ENCODE measurements at places on chromosomes 13 and 19.
A peak's percentile ranks its signal among the peaks of the same experiment; 100 is the strongest.

DNA sequence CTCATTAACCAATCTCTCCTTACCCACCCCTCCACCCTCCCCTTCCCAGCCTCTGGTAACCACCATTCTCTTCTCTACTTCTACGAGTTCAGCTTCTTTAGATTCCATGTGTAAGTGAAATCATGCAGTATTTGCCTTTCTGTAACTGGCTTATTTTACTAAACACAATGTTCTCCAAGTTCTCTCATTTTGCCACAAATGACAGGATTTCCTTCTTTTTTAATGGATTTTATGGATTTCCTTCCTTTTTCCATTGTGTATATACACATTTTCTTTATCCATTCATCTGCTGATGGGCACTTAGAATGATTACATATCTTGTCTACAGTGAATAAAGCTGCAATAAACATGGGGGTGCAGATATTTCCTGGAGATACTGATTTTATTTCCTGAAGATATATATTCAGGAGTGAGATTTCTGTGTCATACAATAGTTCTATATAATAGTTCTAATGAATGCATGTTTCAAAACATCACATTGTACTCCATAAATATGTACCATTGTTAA is 20.2 kb downstream of the KCTD12 start:
- DNase-seq: no peak

DNA sequence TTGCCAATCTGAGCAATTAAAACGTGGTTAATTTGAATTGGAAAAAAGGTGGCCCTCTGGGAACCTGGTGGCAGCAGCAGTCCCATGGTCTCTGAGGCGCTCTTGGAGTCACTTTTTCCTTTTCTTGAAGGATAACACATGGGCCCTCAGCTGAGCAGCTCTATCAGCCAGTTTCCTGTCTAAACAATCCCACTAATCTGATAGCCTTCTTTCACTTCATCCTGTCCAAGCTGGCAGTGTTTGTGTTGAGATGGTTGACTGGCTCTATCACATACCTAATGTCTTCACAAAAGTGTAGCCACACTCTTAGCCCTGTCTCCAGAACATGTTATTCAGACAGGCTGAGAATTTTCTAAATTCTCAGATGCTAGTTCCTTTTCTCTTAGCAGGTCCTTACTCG is 10.7 kb downstream of the MZT1 start:
- DNase-seq: no peak

DNA sequence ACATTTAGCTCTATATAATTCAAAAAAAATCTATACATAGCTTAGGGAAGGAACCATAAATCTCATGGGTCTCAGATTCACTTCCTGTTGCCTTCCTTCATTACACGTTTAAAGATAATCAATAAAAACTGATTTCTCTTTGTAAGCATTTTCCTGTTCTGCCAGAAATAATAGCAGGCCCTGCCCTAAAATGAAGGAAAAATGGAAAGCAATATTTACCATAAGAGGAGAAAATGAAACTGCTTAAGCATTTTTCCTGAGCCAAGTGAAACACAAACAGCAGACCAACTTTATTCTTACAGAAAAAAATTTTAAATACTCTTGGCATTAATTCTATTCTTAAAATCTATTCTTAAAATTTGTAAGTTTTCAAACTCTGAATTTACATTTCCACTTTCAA is 4.0 kb downstream of the LHFPL6 start:
- no peak for DNase-seq

DNA sequence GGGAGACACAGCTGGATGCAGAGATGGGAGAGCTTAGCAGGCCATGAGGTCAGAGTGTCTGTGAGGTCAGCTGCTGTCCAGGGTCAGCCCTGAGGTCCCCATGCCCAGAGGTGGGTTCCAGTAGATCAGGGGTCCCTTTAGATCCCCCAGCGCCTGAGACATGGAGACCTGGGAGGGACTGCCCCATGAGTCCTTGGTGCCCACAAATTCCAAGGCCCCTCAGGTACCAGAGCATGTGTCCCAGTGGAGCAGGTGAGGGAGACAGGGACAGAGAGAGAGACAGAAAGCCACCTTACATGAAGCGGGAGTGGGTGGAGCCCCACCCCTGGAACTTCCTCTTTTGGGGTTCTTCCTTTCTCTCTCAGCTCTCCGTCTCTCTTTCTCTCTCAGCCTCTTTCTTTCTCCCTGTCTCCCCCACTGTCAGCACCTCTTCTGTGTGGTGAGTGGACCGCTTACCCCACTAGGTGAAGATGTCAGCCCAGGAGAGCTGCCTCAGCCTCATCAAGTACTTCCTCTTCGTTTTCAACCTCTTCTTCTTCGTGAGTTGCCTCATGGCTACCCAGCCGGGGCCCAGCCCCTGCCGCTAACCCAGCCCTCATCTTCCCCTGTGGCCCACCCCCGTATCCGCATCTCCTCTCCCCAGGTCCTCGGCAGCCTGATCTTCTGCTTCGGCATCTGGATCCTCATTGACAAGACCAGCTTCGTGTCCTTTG is at the start of gene CD37:
Gene CD37 (plus strand): TSS at position 336 of the 713 bp plus-strand sequence. CDS start 135 bp downstream, at position 471.
- DNase-seq: peak; percentile 33

- DNase-seq: no peak
Measured at GRCh38 chr19:18437491-18438330, at the start of gene ISYNA1. Gene ISYNA1, minus strand, starts transcription at chr19:18438133. Its CDS starts 154 bp downstream, at chr19:18437979.

DNA sequence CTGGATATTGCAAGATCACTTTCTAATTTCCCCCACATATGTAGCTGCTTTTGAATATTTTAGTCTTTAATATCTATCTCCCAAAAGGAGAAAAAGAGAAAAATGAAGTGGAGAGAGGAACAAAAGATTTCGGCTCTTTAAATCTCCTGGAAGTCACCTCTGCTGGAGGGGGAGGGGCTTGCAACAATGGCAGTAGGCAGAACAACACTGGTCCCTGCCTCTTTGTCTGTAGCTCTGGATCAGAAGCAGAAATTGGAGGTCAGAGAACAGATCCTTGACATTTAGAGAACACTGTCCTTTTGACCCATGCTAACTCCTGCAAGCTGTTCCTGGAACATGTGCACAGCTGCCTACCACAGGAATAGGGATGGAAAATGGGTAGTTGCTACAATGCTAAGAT is 86.7 kb upstream of the GPR12 start:
- DNase-seq: no peak

DNA sequence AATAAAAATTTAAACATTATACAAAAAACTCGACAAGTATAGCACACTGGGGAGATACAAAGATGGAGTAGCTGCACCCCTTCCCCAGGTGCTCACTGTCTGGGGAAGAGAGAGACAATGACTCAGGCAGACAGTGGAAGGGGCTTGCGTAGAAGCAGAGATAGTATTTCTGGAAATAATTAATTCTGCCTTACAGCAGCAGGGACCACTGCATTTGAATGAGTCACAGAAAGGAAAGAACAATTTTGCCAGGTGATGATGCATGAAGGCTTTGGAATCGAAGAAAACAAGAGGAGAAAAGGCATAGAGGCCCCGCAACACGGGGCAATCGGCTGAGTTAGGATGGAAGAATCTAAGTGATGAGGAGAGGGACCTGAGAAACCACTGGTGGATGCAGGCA is 447.4 kb downstream of the EFNB2 start:
- no peak for DNase-seq

DNA sequence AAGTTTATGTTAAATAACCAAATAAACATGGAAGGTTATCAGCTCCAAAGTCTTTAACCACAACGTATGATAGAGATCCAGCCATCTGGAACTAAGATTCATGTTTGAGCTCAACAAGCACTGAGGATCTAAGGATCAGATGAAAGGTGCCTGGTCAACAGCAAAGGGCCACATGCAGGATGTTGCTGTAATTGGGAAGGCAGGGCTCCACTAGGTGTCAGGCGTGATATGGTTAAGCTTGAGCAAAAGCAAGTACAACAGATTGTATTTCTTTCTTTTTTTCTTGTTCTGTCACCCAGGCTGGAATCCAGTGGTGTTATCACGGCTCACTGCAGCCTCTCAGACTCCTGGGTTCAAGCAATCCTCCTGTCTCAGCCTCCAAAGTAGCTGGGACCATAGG is 12.0 kb downstream of the EBPL start:
- no peak for DNase-seq

GRCh38 chr13:23963184-23963931 is 66.1 kb upstream of the C1QTNF9B start:
- no peak for DNase-seq

GRCh38 chr19:10617409-10618121 is 7.8 kb upstream of the SLC44A2 start:
- DNase-seq: no peak

- no peak for DNase-seq
Measured at GRCh38 chr19:50514346-50515167, 844 bp upstream of the ASPDH start.

GRCh38 chr19:47657719-47658118 is 48.8 kb downstream of the BICRA start:
- no peak for DNase-seq

- DNase-seq: no peak
Measured at GRCh38 chr13:67772807-67773453, 542.8 kb upstream of the PCDH9 start.

DNA sequence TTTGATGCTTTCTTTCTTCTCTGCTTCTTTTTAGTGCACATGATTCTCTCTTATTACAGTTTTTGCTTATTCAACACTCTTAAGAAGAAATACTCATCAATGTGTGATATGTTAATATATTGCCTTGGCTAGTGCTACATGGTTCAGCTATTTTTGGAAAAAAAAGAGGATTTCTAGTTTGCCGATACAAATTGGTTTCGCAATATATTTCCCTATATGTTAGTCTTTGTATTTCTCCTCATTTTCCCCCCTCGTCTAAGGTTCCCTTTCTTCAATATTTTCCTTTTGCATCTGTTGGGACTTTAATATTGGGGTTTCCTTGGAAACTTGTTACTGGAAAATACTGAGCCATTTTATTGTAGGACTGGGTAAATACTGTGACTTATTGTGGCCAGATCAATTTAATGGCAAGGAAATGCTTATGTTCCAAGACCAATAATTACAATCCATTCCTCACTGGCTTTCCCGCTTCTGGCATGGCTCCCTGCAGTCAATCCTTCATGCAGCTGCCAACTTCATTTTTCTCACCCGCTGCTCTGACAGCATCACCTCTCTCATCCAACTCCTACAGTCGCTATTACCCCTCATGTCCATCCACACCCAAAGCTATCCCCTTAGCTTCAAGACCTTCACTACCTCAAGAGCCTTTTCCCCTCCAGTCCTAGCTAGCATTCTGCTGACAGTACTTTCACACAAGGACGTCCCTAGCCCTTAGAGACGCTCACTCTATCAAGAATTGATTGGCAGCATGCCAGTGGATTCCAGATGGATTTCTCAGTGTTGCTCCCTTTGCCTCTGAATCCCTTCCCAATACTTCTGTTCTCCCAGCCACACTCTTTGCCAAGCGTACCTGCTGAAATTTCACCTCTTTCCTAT is 280.1 kb upstream of the TMTC4 start:
- DNase-seq: no peak

DNA sequence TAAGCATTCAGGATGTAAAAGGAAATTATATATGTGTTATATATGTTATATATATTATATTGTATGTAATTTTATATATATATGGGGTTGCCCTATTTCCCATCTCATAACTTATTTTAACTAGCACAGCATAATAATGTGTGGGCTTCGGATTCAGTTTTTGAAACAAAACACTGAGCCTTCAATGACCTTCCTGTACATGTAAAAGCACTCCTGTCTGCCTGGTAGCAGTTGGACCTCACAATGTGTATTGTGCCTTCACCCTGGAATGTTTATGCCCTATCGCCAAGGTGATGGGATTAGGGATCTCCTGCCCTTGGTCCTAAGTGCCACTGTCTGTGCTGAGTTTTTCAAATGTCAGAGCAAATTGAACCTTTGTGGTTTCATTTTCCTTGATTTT is 968.8 kb downstream of the TUBA3C start:
- DNase-seq: peak; percentile 4

DNA sequence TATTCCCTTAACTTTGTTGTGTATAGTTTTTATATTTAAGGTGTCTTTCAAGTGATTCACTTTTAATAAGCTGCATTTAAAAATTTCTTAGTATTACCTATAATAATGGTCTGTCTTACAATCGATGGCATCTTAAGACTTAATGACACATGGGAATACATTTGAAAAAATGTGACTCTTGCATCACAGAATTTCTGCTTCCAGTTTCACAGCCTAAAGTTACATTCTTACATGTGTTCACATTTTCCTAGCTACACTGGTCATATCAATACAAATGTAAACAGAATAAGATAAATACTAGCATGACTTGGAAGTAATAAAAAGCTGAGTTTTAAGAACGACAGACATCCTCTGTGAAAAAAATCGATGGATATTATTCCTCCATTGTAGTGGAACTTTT is 1597.1 kb upstream of the MIR17HG start:
- DNase-seq: no peak

DNA sequence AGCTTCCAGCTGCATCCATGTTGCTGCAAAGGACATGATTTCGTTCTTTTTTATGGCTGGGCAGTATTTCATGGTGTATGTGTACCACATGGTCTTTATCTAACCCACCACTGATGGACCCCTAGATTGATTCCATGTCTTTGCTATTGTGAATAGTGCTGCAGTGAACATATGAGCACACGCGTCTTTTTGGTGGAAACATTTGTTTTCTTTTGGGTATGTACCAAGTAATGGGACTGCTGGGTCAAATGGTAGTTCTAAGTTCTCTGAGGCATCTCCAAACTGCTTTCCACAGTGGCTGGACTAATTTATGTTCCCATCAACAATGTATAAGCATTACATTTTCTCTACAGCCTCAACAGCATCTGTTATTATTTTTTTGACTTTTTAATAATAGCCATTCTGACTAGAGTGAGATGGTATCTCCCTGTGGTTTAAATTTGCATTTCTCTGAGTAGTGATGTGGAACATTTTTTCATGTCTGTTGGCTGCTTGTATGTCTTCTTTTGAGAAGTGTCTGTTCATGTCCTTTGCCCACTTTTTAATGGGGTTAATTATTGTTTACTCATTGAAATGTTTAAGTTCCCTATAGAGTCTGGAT is 6.8 kb upstream of the UBE2L5 start:
- no peak for DNase-seq

DNA sequence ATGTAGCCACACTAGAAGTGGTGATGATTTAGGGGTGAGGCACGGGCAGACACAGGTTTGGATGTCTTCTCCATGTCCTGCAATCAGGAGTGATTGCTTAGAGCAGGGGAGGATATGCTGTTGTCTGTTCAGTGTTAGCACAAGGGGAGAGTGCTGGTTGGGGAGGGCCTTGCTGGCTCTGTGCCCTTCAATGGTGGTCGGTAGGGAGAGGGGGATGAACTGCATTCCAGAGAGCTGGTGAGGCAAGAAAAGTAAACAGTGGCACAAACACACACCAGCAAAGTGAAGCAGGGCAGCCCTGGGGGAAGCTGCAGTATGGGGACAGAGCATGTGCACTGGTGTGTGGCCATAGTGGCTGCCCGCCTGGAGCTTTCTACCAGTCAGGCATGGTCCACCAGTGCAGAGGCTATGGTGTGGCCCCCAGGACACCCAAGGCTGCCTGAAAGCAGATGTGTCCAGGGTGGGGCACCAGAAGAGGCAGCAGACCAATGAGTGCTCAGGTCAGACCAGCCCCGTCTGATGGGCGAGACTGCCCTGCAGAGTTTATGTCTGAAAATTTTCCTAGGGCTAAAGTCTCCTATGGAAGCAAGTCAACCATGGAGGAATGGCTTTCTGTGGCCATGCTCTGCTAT is 1676.9 kb downstream of the PCDH9 start:
- DNase-seq: no peak
